ENCODE measurements at places on chromosomes 4 and X.

DNA sequence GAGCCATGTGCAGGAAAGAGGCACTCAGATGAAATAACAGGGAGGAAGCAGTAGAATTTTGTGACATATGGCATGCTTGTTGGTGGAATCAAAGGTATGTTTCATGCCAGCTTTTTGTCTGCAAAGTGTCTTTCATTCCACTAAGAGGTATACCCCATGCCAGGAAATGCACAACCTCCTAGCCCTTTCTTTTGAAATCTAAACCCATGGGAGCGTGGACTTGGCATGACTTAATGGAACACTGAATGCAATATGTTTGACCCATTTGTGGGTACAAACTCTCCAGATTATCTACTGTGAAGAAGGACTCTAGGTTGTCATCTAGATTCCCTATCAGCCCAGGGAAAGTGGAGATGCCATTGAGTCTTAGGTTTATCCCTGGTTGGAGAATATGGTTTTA is 338.3 kb upstream of the TEX13C start:
- DNase-seq: no peak

- DNase-seq: no peak
These were observed 35.6 kb upstream of the UGT2B10 start for GRCh38 chr4:68780232-68780631.

GRCh38 chr4:39928538-39928937 is 49.2 kb downstream of the PDS5A start:
- DNase-seq: no peak

DNA sequence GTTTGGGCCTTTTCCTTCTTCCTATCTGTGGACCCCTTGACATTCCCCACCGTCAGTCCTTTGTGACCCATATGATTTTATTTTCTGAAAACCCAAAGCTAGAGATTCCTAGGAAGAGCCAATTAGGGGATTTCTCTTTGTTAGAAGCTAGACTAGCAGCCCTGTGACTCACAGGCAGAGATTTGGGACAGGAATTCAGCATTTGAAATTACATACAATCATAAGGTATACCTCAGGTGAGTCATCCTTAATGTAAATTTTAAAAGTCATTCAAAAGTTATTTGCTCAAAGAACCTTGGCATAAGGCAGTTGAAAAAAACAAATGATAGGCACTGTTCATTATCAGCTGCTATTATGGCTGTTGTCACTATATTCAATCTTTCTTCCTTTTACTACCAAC is 40.6 kb downstream of the USP26 start:
- no peak for DNase-seq

DNA sequence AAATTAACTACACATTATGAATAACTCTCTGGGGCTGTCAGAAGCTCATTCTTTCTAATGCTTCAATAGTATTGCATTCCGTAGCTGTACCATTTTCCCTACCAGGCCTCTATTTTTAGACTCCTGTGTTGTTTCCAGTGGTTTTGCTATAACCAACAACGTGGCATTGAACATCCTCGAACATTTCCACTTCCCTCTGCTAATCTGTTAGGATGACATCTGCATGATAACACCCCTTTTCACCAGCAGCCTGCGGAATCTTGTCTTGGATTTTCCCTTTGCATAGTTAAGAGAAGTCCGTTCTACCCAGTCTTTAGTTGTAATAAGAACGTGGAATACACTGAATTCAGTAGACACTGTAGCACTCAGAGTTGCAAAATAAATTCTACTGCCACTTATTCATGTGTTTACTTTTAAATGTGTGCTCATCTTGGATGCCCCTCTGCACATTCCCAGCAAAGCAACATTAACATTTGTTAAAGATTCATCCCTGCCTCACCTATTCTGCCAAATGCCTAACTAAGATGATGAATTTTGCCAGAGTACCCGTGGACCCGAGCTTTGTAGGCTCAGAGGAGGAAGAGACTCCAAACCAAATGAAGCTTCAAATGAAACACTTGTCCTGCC is 55.6 kb downstream of the SEL1L3 start:
- no peak for DNase-seq

DNA sequence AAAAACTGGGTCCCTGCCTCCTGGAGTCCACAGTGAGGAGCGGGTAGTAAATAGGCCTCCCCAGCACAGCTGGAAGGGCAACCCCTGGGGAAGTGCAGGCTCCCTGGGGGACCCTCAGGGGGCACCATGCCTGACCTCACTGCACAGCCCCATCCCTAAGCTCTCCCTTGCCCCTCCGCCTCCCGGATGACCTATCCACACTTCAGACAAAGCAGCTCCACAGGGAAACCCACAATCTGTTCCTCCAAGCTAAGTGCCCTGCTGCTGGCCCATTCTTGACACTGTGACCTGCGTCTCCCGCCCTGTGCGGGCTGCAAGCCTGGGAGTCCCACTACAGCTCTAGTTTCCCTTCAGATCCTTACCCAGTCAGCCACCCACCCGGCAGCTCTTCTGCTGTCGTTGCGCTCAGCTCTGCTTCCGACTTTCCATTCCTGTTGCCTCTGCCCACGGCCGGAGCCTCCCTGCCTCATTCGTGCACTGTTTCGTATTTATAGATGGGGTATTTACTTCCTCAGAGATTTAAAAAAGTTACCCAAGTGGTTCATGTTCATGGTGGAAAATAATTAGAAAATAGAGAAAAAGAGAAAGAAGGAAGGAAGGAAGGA is 47.0 kb upstream of the STOX2 start:
- DNase-seq: no peak

DNA sequence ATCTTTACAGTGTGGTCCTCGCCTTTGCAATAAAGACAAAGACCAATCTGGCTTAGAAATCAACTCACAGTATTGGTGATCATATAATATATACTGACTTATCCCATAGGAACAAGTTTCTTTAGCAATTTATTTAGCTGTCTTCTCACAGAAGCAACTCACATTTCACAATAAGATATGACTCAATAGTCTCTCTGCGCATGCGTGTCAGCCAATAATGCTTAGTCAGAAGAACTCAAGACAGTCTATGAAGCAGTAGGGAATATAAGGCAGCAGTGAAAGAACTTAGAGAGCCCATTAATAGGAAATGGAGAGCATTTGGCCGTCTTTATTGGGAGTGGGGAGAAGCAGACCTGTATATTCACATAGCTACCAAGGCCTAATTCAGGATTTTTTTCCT is 216.7 kb downstream of the IL13RA2 start:
- DNase-seq: no peak

DNA sequence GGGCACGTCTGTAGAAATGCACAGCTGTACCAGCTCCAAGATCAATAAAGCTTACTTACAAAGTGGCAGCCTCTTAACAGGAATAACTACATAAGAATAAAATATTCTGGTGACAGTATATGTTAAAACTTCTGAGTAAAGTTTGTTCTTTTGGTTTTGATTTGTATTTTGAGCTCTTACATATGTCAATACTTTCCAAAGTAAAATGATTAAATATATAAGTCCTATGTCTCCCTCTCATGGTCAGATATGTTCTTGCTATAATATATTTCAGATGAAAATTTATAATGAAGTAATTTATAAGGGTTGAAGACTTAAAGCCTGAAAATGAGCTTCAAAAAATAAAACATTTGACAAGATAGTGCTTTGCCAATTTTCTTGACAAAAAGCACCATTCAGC is 254.4 kb downstream of the NPFFR2 start:
- DNase-seq: no peak

GRCh38 chr4:113582737-113583136 is 178.8 kb downstream of the CAMK2D start:
- no peak for DNase-seq

GRCh38 chr4:81207828-81208227 is 7.2 kb downstream of the PRKG2 start:
- no peak for DNase-seq

DNA sequence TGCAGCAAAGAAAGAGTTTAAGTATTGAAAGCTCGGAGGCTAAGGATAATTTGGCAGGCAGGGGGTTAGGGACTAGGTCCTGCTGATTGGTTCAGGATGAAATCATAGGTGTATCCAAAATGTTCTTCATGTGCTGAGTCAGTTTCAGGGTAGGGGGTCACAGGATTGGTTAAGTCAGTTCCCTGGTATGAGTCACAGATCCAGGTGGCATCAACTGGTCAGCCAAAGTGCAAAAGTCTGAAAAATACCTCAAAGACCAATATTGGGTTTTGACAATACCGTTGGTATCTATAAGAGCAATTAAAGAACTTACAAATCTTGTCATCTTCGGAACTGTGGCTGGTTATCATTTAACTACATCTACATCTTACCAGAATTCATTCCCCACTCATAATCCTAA is 25.6 kb upstream of the PRDM8 start:
- DNase-seq: no peak

DNA sequence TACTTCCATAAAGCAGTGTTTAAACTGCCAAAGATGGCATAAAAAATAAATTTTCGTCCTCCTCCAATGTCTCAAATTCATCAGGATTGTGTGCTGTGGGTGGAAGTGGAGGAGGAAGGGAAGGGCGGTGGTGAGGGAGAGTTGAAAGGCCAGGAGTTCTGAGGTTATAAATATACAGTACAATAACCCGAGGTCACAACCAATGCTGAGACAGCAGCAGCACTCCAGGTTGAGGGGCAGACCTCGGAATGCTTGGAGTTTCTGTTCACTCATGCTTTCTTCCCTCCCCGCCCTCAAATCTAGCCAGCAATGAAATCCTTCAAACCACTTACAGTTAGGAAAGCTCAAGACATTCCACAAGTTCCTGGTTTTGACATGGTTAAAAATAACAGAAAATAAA is 134.0 kb upstream of the SMAD1 start:
- no peak for DNase-seq

- no peak for DNase-seq
These were observed 898 bp upstream of the PDGFC start for GRCh38 chr4:156972379-156973015.

DNA sequence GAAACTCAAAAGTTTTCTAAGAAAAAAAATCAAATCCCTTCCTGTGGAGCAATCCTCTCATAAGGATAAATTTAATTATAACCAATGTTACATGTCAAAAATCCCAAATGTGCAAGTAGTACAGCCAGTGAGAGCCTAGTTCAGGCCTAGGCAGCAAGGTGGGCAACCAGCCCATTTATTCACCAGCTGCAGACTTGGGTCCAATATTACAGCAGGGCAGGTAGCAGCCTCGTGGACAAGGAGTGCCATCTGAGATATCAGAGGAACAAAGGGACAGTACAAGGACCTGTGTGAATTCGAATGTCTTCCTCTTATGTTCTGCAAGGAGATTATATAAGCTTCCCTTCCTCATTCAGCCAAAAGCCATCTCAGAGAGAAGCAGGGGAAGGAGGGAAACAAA is 6.6 kb downstream of the HELQ start:
- DNase-seq: no peak

- no peak for DNase-seq
These were observed 2.2 kb downstream of the KIT start for GRCh38 chr4:54659749-54660535.

GRCh38 chr4:38145033-38145678 is 185.0 kb downstream of the PTTG2 start:
- no peak for DNase-seq

Data from WERI-Rb-1 (cell line).